ENCODE measurements at places on chromosomes 13 and 19.

DNA sequence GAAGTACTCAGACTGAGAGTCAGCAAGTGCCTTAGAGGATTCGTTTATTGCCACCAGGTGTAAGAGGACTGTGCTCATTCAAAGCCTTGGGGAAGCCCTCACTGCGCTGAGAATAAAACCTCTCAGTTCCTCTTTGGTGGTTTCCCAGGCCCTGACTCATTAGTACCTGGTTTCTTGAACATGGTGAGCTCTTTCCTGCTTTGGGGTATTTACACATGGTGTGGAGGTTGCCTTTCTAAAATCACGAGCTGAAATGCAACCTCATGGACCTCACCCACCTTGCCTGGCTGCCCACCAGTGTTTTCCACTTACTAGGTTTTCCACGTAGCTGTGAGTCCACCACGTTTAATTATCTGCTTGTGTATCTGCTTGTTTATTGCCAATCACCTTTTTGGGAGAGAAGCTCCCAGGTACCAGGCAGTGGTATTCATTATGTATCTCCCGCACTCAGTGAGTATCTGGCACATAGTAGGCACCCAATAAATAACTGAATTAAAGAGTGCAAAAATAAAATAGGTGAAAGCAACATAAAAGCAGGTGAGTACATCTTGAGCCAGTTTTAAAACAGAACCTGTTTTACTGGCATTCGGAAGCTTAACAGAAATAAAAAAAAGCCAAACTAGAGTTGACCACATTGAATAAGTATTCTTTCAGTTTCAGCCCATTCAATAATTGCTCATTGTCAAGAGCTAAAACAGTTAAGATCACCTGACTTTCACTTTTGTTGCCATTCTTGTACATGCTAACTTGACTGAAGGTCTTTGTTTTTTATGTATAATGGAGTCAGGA, 533.0 kb downstream of the MYO16 start:
- DNase-seq, result peak; percentile 18

GRCh38 chr13:39144941-39145533, 106.8 kb downstream of the NHLRC3 start:
- DNase-seq, result peak; percentile 11

- DNase-seq, result no peak
Observed at GRCh38 chr13:95367309-95367843, 66.1 kb upstream of the ABCC4 start.

- DNase-seq, result no peak
Observed at GRCh38 chr19:48364598-48365348, 606 bp downstream of the SYNGR4 start.

- no peak for DNase-seq
Observed at GRCh38 chr19:19486343-19487076, 28.8 kb downstream of the TSSK6 start.

- DNase-seq, result peak; percentile 75
Observed at GRCh38 chr19:47447470-47448359, 24.0 kb downstream of the SLC8A2 start.

- no peak for DNase-seq
Observed at GRCh38 chr13:30110301-30111070, 196.9 kb downstream of the KATNAL1 start.

DNA sequence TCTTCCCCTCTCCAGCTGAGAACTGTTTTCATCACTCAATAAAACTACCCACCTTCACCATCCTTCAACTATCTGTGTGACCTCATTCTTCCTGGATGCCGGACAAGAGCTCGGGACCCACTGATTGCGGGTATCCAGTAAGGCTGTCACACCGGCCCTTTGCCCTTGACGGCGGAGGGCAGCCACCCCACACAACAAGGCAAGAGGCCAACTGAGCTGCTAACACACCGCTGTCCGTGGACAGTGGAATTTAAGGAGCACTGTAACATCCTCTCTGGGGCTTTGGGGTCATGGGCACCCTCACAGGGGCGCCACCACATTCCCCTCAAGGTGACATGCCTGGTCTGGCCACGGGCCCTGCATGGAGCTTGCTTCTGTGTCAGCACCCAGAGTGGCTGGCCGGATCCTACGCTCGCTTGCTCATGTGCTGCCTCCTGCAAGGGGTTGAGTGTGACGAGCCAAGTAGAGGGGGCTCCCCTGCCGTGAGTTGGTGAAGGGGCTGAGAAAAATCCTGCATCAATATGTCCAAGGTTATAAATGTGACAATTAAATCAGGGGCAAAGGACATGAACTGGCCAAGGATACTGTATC, 31.4 kb downstream of the LHFPL6 start:
- no peak for DNase-seq

DNA sequence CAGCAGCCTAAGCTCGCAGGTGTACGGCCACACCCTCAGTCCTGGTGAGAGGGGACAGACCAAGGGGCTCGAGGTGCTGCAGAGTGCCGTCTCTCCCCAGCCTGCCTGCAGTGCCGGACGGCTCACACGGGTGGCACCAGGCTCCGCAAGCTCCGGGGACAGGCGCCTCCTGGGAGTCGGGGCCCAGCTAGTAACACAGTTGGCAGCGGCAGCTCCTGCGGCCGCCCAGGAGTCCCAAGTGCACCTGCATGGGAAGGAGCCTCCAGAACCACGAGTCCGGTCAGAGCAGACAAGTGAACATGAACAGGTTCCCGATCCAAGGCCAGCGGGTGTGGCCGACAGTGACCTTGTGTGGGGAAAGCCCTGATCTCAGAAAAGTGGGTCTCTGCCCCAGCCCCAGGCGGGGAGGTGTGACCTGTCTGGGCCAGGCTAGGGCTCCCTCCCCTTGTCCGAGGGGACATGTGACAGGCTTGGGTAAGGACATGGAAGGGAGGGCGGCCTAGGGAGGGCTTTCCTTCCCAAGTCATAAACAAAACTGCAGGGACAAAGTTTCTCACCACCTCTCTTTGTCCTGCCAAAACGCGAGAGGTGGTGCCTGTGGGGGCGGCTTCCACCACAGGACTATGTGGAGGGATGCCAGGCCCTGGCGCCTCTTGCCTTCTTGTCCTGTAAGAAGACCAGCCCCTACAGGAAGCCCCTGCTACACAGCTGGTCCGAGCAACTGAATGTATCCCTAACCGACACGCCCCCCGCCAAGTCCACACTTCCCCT, 46.5 kb downstream of the MLLT1 start:
- DNase-seq, result no peak

DNA sequence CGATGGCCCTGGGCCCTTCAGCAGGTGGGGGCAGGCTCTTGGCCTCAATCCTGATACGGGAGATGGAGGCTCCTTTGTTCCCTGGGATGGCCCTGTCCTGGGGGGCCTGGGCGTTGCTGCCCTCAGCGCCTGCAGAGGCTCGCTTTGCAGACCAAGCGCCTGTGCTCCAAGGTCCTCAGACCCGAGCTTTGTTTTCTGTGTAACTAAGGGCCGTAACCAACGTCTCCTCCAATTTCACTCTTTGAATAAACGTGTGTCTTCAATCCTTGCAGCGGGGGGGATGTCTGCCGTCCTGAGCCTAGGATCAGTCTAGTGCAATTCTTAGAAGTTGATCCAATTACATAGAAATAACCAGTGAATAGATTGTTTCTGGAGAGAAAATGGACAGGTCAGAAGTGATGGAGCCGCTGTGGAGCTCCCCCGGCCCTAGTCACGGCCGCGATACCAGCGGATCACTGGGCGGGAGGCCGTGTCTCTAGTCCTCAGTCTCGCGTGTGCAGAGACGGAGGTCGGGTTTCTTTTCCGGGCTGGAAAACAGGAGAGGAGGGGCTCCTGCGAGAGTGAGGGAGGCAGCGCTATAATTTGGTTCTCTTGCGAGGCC, 5.3 kb downstream of the PTBP1 start:
- DNase-seq, result no peak

- no peak for DNase-seq
Observed at GRCh38 chr13:47076500-47076899, 179.6 kb upstream of the HTR2A start.

DNA sequence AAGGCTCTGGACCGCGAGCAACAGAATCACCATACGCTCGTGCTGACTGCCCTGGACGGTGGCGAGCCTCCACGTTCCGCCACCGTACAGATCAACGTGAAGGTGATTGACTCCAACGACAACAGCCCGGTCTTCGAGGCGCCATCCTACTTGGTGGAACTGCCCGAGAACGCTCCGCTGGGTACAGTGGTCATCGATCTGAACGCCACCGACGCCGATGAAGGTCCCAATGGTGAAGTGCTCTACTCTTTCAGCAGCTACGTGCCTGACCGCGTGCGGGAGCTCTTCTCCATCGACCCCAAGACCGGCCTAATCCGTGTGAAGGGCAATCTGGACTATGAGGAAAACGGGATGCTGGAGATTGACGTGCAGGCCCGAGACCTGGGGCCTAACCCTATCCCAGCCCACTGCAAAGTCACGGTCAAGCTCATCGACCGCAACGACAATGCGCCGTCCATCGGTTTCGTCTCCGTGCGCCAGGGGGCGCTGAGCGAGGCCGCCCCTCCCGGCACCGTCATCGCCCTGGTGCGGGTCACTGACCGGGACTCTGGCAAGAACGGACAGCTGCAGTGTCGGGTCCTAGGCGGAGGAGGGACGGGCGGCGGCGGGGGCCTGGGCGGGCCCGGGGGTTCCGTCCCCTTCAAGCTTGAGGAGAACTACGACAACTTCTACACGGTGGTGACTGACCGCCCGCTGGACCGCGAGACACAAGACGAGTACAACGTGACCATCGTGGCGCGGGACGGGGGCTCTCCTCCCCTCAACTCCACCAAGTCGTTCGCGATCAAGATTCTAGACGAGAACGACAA, 1.8 kb downstream of the PCDH17 start:
- DNase-seq, result no peak

GRCh38 chr19:16233081-16233776, 35.5 kb downstream of the AP1M1 start:
- no peak for DNase-seq

GRCh38 chr13:73303851-73304250, 245.0 kb downstream of the KLF5 start:
- DNase-seq, result peak; percentile 26

DNA sequence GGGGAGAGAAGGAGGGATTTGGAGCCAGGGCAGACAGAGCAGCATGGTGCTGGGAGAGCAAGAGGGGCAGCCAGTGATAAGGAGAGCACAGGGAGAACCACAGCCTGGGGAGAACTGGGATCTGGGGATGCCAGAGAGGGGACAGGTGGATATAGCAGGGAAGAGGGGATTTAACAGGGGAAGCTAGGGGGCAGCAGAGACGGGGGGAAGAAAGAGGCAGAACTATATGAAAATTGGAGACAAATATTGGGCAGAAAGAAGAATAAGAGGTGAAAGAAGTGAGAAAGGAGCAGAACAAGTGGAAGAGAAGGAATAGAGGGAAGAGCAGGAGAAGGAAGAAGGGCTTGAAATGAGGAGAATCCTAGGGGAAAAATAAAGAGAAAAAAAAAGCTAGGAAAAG, 6.5 kb upstream of the ZNF528 start:
- no peak for DNase-seq

Measured in stimulated activated CD4-positive, alpha-beta T cell treated with anti-CD3 and anti-CD28 coated beads, Interleukin-15, amount 100 ng/mL, for 48 hours (primary cell).